Upper lobe of left lung (tissue), 6 donors: ENCODE measurements at places on chromosomes 16 and 17.

DNA sequence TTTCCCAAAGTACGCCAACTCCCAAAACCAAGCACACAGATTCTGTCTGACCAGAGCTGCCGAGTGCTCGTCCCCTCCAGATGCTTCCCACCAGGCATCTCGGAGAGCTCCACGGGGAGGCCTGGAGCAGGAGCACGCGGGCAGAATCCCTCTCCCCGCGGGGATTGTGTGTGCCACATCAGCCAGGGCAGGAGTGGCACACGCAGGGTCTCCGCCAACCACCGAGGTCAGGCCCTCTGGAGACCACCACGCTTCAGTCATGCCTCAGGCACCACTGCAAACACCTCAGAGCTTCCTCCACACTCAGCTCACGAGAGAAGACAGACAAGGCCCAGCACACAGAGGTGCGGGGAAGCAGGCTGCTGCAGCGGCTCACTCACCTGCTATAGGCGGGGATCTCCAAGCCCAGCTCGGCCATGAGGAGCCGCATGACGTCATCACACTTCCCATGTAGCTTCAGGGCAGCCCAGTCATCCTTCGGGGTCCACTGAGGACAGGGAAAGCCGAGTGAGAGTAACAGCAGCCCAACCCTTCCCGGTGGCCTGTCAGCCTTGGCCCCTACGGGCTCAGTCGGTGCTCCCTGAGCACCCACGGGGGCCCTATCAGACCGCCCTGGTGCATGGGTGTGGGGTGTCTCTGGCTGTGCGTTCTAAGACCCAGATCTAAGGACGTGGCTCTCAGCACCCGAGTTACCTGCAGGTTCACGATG lies 2.3 kb upstream of the PCYT2 start:
- no peak overlapping the region for H3K27ac ChIP-seq
- peaks cover 21% of the 10 kb centered on the region for H3K4me1 ChIP-seq
- H3K27me3 ChIP-seq = no peaks in the 10 kb centered on the region
- H3K4me3 ChIP-seq = no peak overlapping the region
- peaks cover 48% of the 10 kb centered on the region for H3K36me3 ChIP-seq

DNA sequence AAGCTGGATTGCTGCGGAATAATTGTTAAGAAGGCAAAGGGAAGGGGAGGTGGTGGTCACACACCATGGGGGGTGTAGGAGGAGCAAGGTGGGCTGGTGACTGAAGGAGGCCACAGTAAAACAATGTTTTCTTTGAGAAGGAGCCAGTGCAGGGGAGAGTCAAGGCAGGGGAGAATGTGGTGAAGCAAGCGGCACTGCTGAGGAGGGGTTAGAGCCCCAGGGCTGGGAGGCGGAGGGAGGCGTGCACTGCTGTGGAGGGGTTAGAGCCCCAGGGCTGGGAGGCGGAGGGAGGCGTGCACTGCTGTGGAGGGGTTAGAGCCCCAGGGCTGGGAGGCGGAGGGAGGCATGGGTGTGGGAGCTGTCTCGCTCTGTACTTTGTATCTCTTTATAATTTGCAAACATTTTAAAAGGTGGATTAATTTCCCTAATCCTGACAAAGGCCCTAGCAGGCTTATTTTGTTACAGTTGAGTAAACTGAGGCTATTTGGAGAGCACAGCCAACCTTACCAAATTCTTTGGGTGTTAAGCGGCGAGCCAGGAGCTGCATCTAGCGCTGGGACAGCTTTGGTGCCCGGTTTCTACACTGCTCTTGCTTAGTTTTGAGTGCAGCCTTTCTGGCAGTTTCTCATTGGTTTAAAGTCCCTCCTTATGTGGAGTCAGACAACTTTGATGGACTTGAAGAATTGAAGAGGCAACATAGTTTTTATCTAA lies 20.9 kb downstream of the RPTOR start:
- DNase-seq = no peak
- no peaks in the 10 kb centered on the region for H3K4me1 ChIP-seq
- no peaks in the 10 kb centered on the region for H3K27me3 ChIP-seq
- H3K4me3 ChIP-seq = no peak overlapping the region
- H3K36me3 ChIP-seq = no peaks in the 10 kb centered on the region

DNA sequence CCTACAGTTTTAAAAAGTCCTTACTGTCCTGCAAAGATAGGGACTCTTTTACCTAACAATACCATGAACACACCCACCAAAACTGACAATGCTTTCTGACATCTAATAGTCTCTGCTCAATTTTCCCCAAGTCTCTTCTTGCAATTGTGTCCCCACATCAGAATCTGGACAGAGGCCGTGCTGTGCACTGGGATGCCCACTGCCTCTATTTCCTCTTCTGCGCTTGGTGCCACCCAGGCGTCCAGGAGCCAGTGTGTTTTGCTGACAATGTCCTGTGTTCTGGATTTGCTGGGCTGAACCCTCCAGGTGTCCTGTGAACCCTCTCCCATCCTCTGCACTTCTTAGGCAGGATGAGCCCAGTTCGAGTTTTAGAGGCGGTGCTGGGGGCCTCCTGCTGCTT lies 6.4 kb upstream of the ARHGDIA start:
- DNase-seq = no peak
- no peaks in the 10 kb centered on the region for H3K36me3 ChIP-seq
- peaks cover 3% of the 10 kb centered on the region for H3K4me1 ChIP-seq
- no peaks in the 10 kb centered on the region for H3K27me3 ChIP-seq
- H3K4me3 ChIP-seq = no peak overlapping the region

- no peak overlapping the region for H3K27ac ChIP-seq
- no peak for DNase-seq
- no peaks in the 10 kb centered on the region for H3K27me3 ChIP-seq
- no peak overlapping the region for H3K4me3 ChIP-seq
- H3K4me1 ChIP-seq = peaks cover 4% of the 10 kb centered on the region
Observed at GRCh38 chr16:10383626-10384025, 2.2 kb upstream of the ATF7IP2 start.

DNA sequence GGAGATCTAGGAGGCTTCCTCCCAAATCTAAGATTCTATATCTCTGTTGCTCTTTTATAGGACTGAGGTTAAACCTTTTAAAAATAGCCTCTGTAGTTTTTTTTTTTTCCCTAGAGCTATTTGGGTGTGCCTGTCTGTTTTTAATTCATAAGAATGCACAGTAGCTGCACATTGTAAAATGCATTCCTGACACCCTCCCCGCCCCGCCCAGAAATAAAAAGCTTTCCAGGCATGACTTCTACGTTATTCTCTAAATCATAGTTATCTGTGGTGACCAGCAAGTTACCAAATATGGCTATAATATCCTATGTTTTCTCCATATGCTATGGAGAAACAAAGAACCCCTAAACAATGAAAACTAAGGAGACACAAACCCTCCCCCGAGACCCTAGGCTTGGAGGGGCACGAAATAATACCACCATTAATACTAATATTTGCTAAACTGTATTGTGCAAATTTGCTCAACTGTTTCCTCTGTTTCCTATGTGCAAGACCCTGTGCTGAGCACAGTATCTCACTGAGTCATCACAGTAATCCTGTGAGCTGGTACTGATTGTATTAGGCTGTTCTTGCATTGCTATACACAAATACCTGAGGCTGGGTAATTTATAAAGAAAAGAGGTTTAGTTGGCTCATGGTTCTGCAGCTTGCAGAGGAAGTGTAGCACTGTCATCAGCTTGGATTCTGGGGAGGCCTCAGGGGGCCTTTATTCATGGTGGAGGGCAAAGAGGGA lies 388.3 kb downstream of the CA10 start:
- H3K36me3 ChIP-seq = no peaks in the 10 kb centered on the region
- no peaks in the 10 kb centered on the region for H3K27me3 ChIP-seq
- DNase-seq = no peak
- no peaks in the 10 kb centered on the region for H3K4me1 ChIP-seq
- no peak overlapping the region for H3K27ac ChIP-seq

GRCh38 chr17:72151565-72152386 lies 31.0 kb downstream of the SOX9 start:
- peak overlapping the region; percentile 23 for H3K27ac ChIP-seq
- H3K4me3 ChIP-seq = no peak overlapping the region
- no peaks in the 10 kb centered on the region for H3K27me3 ChIP-seq
- peaks cover 3% of the 10 kb centered on the region for H3K4me1 ChIP-seq
- no peak for DNase-seq

- H3K27me3 ChIP-seq = no peaks in the 10 kb centered on the region
- H3K4me3 ChIP-seq = no peak overlapping the region
- no peaks in the 10 kb centered on the region for H3K4me1 ChIP-seq
- H3K27ac ChIP-seq = no peak overlapping the region
- H3K36me3 ChIP-seq = no peaks in the 10 kb centered on the region
Observed at GRCh38 chr16:21126518-21126917, 24.1 kb downstream of the DNAH3 start.

DNA sequence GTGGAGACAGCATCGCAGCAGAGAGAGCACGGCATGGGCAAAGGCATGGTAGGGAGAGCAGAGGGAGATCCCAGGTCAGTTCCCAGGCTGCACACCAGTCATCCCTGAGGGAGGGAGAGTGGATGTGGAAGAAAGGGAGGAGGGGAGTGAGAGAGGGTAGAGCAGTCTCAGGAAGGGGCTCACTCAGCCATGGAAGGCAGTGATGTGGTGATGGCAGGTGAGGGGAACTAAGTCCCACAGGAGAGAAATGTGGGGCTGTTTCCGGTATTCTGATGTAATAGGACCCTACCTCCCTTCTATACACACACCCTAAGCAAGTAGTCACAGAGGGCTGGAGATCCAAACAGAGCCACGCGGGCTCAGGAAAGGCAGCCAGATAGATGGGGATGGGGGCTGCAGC lies 500.3 kb upstream of the CDH11 start:
- H3K27me3 ChIP-seq = no peaks in the 10 kb centered on the region
- H3K4me3 ChIP-seq = no peak overlapping the region
- DNase-seq = no peak
- no peaks in the 10 kb centered on the region for H3K4me1 ChIP-seq
- no peak overlapping the region for H3K27ac ChIP-seq

GRCh38 chr17:45812102-45812501 lies 28.0 kb downstream of the CRHR1 start:
- H3K4me3 ChIP-seq = no peak overlapping the region
- H3K27ac ChIP-seq = no peak overlapping the region
- H3K27me3 ChIP-seq = no peaks in the 10 kb centered on the region
- no peaks in the 10 kb centered on the region for H3K36me3 ChIP-seq

GRCh38 chr17:75645889-75646637 lies 12.8 kb downstream of the SMIM5 start:
- peak; percentile 79 for DNase-seq
- no peaks in the 10 kb centered on the region for H3K27me3 ChIP-seq
- H3K27ac ChIP-seq = peak overlapping the region; percentile 91

DNA sequence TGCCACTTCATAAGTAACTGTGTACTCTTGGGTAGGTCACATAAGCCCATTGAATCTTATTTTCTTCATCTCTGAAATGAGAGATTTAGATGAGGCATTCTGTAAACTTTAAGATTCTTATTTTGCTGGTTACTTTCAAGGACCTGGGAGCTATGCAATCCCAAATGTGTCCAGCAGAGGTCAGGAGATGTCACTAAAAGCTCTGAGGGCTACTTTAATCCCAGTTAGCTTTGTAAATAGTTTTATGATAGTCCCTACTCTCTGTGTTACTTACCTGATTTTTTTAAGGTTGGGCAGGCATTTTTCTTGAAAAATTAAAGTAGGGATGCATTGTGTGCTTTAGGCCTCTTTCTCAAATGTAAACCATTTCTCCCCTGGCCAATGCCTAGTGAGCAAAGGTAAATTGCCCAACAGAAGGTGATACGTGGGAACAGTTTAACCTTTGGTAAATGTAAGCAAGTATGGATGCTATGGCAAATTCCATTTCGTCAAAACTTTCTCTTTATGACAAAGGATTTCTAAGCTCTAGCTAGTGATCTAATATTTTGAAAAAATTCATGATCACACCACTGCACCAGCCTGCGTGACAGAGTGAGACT lies 57.1 kb upstream of the WSB1 start:
- H3K4me3 ChIP-seq = no peak overlapping the region
- peaks cover 10% of the 10 kb centered on the region for H3K4me1 ChIP-seq
- DNase-seq = peak; percentile 72
- no peak overlapping the region for H3K27ac ChIP-seq
- no peaks in the 10 kb centered on the region for H3K27me3 ChIP-seq

DNA sequence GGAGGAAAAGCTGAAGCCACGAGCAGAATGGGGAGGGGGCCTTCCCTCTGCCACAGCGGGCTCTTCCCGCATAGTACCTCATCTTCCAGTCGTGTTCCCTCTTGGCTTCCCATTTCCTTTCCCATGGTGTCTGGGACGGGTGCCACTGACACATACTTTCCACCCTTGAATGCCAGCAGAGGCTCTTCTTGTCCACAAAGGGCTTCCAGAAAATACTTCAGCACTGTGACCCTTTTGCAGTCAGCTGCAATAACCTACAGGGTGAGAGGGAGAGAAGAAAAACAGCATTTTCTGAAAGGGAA lies 30.7 kb downstream of the HIC1 start:
- H3K27ac ChIP-seq = peak overlapping the region; percentile 86
- H3K4me3 ChIP-seq = no peak overlapping the region
- no peak for DNase-seq
- peaks cover 68% of the 10 kb centered on the region for H3K4me1 ChIP-seq
- no peaks in the 10 kb centered on the region for H3K27me3 ChIP-seq

DNA sequence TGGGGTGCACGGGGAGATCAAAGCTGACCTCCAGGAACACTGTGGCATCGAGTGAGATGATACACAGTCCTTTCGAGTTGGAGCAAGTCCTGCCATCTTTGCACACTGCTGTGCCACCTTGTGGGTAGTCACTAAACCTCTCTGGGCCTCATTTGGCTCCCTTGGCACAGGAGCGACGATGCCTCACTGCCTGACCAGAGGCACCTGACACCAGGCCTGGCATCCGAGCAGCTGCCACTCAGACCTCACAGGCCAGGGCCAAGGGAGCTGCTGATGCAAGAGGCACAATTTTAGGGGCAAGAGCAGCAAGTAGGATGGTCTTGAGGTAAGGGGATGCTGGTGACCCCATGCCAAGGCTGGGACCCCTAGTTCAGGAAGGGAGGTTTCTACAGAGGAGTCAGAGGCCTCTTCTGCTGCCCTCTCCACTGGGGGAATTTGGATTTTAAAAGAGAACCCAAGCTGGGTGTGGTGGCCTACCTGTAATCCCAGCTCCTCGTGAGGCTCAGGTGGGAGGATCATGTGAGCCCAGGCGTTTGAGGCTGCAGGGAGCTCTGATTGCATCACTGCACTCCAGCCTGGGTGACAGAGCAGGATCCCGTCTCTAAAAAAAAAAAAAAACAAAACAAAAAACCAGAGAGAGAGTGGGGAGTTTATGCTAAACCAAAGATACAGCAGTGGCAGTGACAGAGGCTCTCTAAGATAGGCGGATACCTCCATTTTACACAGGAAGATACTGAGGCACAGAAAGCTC lies 6.7 kb upstream of the ADGRG1 start:
- peaks cover 29% of the 10 kb centered on the region for H3K4me1 ChIP-seq
- no peak overlapping the region for H3K4me3 ChIP-seq
- H3K27ac ChIP-seq = peak overlapping the region; percentile 61

GRCh38 chr16:53849585-53849984 lies 145.6 kb downstream of the FTO start:
- DNase-seq = no peak
- H3K4me1 ChIP-seq = peaks cover 4% of the 10 kb centered on the region
- no peaks in the 10 kb centered on the region for H3K36me3 ChIP-seq
- no peak overlapping the region for H3K4me3 ChIP-seq
- no peaks in the 10 kb centered on the region for H3K27me3 ChIP-seq
